Activated CD8-positive, alpha-beta memory T cell treated with anti-CD3 and anti-CD28 coated beads for 1 hour (primary cell): ENCODE measurements at places on chromosomes 7 and 10.

- DNase-seq, result no peak
Measured at GRCh38 chr7:40542982-40543741, 408.4 kb downstream of the SUGCT start.

GRCh38 chr7:112386619-112387018, 63.6 kb upstream of the IFRD1 start:
- no peak for DNase-seq

DNA sequence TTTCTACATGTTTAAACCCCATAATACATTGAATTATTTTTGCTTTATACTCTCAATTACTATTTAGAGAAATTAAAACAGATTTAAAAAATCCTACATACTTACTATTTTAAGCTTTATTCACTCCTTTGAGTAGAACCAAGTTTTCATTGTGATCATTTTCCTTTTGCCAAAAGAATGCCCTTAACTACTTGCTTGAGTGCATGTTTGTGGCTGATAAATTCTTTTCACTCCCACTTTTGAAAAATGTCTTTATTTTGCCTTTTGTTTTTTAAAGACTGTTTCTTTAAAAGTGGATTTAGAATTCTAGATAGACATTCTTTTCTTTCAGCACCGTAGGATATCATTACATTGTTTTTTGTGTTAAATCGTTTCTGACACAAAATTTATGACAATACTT, 22.3 kb upstream of the AGR3 start:
- DNase-seq, result no peak

DNA sequence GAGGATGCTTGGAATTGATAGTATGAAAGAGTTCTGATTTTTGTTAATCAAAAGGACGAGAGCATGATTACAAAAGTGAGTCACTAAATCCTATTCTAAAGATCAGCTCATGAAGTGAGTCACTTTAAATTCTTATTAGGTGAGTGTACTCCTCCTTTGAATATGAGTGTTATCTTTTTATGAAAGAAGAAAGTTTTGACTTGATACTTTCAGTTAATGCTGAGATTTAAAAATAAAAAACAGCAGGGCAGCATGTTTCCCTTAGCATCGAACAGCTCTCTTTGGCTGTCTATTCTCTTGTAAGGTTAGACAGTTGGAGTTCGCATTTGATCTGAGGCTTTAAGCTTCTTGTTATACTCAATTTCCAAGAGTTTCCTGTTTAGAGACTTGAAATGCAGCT, 222.0 kb downstream of the TWIST1 start:
- no peak for DNase-seq

DNA sequence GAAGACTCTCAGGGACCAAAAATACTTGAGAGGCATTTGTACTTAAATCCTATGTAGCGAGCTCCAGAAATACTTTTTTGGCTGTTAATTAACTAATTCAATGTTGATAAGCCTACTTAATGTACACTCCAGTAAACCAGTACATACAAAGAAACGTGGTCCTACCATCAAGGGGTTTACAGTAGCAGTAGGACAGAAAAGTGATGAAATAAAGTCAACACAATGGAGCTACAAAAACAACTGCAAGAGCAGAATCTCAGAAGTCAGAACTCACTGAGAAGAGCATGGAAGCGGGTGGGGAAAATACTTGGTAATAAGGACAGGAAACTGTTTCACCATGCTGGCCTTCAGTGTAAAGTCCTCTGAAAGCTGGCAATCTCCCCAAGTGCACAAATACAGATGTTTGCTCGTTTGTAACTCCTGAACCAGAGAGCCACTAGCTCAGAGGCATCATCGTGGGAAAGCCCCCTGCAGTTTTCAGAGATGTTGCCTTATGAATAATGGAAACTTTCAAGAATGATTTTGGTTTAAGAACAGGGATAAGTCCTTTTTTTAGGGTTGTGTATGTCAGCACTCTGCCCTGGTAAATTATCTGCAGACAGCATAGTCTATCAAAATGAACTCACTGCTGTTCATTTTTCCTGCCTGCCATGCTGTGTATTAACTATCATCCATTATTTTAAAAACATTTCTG, 233.2 kb downstream of the SORCS1 start:
- DNase-seq, result no peak

DNA sequence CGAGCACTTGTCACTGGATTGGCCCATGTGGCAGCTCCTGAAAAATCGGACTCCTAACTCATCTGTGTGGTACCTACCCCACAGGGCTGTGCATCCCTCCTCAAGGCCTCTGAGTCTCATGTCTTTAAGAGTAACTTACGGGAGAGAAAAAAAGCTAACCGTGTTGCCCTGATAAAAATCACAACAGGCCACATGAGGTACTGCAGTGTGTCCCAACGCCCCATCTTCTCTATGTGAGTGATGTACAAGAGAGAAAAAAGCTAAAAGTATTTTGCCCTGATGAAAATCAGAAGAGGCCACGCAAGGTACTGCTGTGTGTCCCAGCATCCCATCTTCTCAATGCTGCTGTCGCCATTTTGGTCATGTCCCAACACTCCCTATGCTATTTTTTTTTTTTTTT, 41.2 kb upstream of the ADRB1 start:
- DNase-seq, result no peak

GRCh38 chr10:50325449-50326171, 74.3 kb upstream of the ASAH2 start:
- DNase-seq, result no peak

GRCh38 chr10:13146379-13146778, 15.0 kb upstream of the MCM10 start:
- no peak for DNase-seq
